ENCODE measurements at places on chromosomes 4 and X. TPM values are rescaled to one million over a fixed set of nuclear protein-coding genes. Genes with fewer than 3 reads are reported as not detected.

Gene GABRQ
- total RNA-seq, result not detected

Gene C4orf36
- not detected for total RNA-seq

Gene PITX2
- total RNA-seq, result not detected

Gene CHM
- total RNA-seq, result 5.1 TPM

Gene PCDH19
- total RNA-seq, result not detected

Gene PCDH10
- total RNA-seq, result not detected

Gene IL21
- total RNA-seq, result 0.08 TPM
